ENCODE measurements at places on chromosomes 12 and 14.

DNA sequence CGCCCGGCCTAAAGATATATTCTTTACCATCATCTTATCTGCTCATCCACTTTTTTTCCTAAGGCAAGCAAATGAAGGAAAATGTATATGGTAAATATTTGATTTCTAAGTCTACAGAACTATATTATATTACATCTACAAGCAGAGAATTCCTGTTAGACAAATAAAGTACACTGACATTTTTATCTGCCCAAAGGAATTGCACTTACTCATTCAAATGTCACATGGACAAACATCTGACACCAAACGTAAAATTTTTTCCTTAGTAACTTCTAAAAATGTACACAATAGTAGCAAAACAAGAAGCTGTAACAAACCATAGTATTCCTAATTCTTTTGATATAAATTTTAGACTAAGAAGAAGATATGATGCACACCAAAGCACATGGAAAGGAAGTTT lies 51.0 kb downstream of the SPPL3 start:
- DNase-seq = no peak

DNA sequence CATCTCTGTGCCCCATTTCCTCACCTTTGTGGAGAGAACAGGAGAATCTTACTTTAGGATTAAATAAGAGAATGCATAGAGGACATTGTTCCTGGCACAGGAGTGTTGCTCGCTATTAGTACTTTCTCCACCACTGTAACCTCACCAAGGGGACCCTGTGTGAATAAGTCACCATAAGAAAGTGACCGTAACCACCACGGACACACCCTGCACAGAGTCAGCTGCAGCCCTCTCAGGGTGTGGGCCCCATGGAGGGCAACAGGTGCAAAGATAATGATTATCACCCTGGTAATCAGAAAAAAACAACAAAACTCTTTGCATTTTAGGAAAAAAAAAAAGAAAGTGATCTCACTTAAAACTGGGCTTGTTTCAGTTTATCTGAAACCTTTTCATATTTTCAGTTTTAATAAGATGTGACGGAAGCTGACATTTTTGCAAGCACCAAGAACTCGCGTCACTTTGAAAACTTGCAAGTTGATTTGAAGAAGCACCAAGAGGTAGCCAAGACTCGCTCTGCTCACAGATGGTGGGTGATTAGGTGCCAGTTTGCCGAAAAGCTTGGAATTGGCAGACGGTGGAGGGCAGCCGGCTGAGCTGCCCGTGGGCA lies 87.0 kb upstream of the VRK1 start:
- DNase-seq = no peak

DNA sequence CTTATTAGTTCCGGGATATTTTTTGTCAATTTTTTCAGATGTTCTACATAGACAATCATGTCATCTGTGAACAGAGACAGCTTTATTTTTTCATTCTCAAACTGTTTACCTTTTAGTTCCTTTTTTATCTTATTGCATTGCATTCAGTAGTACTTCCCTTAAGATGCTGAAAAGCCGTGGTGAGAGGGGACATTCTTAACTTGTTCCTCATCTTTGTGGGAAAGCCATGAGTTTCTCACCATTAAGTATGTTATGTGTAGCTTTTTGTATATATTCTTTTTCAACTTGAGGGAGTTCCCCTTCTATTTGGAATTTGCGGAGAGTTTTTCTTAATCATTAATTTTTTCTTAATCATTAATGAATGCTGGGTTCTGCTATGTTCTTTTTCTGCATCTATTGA lies 1727.1 kb upstream of the SEL1L start:
- DNase-seq = no peak

DNA sequence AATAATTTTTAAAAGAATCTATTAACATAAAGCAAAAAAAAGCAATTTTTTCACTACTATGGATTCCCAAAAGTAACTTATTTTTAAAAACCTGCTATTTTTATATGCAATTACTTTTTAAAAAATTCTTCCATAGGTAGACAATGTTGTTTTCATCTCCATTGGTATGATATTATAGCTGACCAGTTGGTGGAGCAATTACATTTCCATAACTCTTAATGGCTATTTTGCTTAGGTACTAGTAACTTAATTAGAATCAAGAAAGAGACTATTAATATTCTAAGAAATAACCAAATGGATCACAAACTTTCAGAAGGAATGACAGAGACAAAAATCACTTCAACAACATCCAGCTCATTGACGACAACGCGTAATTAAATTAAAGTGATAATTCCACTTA lies 64.7 kb upstream of the PTCSC3 start:
- no peak for DNase-seq

DNA sequence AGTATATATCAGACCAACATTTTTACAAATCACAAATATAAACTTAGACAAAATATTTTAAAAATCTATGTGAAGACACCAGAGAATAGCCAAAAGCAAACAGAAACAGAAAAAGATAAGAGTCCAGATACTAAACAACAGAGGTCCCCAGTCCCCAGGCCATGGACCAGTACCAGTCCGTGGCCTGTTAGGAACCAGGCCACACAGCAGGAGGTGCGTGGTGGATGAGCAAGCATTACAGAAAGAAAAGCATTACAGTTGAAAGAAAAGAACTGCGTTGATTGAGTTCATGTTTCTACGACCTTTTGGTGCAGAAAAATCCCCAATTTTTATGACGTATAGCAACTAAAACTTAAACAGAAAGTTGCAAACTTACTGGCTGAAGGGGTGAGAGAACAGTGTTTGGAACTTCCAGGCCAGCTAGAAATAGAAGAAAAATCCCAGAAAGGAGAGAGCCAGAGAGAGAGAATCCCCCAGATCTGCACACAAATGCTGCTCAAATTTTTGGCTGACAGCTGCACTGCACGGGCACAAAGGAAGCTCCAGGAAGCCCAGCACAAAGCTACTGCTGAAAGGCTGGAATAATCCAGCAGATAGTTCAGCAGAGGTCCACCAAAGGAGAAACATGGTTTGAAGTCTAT lies 159.6 kb upstream of the C14orf180 start:
- DNase-seq = no peak

GRCh38 chr12:92544322-92544721 lies 158.5 kb upstream of the PLEKHG7 start:
- DNase-seq = no peak

DNA sequence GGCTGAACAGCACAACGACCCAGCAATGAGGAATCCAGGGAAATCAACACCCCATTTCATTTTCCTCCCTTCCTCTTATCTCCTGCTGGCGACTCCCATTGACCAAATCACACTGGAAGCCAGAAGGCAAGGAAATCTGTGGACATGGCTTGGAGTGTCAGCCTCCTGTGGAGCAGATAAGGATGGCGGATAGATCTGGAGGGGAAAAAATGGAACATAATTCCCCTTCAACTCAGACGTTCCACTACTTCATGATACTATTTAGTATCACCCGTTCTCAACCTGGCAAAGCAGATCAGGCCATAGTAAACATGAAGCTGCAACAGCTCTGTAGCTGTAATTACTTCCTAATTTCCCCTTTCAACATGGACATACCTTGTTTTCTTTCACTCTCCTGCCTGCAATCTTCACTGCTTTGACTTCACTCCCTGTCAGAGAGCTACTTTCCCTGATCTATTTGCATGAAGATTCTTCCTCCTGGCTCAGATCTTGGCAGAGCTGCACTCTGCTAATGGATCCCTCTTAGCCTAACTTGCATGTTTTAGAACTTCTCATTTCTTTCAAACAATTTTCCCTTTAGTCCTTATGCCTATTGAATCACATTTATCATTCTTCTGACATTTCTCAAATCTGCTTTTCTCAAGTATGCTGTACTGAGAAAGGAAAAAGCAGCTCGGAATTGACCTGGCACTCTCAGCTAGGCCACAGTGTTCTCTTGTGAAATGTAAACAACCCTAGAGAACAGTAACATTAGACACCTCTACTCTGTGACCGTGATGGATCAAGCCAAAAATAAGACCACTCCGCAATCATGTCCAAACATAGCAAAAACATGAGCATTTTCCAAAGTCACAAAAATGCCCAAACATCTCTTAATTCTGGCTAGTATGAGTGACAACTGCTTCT lies 135.1 kb downstream of the ETNK1 start:
- no peak for DNase-seq

DNA sequence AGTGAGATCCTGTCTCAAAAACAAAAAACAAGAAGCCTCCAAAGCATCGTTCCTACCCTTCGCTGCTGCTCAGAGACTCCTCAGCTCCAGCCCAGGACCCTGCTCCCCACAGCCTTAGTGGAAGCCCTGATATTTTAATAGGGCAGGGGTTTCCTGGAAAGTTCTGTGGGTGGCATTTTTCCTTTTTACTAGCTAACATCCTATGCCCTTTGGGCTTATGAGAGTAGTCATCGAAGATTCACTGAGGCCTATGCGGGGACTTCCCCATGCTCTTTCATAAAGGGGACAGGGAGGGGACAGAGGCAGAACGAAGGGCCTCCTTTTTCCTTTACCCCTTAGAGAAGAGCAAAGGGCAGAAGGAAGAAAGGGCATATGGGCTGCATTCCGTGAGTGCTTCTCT lies 8.3 kb downstream of the LAG3 start:
- DNase-seq = no peak

- no peak for DNase-seq
These were observed 10.6 kb upstream of the SFSWAP start for GRCh38 chr12:131700271-131700670.

- DNase-seq = no peak
These were observed 31.7 kb upstream of the MMP19 start for GRCh38 chr12:55874443-55874842.

DNA sequence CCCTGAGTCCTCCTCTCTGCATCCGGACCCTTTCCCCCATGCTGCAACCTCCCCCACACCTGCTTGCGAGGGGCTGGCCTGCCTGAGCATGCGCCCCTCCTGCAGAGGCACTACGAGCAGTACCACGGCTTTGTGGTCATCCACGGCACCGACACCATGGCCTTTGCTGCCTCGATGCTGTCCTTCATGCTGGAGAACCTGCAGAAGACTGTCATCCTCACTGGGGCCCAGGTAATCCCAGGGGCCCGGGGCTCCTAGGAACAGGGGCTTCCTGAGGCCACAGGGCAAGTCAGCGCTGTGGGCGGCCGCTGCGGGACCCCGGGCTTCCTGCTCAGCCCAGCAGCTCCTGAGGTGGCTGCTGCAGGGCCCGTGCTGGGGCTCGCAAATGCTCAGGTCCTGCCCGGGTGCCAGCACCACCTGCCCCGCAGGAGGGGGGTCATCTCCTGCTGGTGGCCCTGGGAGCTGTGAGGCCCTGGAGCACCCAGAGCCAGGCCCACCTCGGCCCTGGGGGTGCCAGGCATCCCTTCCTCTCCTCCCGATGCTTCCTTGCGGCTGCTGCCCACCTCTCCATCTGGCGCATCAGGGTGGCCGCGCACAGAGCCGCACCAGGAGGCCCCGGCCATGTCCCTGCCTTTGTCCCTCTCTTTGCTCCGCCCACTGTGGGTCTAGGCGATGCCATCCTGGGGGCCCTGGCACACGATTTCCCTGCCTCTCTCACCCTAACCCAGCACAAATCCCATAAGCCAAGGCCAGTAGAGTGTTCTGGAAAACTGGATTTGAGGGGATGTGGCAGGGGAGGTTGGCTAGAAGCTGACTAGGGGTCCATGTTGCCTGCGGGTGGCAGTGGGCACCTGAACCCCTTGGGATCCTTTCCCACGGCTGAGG lies 10.2 kb downstream of the ASPG start:
- no peak for DNase-seq

DNA sequence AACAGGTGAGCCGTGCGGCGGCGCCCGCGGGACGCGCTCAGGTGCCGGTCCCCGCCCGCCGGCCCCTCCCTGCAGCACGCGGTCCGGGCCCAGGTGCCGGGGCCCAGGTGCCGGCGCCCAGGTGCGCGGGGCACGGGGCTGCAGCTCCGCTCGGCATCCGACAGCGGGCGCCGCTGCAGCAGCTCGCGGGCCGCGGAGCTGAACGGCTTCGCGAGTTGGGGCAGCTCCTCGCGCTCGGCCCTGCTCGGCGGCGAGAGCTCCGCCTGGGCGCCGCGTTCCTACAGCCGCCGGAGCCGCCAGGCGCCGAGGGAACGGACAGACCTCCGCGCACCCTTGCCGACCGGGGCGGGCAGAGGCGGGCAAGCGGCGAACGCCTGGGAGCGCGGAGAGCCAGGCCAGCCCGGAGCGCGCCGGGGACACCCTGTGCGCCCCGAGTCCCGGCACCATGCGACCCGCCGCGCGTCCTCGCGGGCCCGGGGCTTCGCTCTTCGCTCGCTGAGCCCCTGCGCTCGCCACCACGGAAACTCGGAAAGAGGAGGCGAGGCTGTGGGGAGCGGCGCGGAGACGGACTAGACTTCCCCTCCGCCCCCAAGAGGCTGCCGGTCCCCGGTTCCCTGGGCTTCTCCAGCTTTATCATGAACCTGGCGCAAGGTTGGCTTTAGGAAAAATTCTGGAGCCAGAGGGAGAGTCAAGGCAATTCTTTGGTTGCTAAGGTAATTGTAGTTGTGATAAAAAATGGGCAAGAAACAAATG lies at the start of gene RGS6:
Gene RGS6 (plus strand): TSS at position 201 of the 753 bp plus-strand sequence.
- peak; percentile 21 for DNase-seq
